Coronary artery (tissue), 2 donors: ENCODE measurements at places on chromosomes 12 and 14.

GRCh38 chr14:77026166-77026929, 2.2 kb downstream of the IRF2BPL start:
- no peak for DNase-seq

DNA sequence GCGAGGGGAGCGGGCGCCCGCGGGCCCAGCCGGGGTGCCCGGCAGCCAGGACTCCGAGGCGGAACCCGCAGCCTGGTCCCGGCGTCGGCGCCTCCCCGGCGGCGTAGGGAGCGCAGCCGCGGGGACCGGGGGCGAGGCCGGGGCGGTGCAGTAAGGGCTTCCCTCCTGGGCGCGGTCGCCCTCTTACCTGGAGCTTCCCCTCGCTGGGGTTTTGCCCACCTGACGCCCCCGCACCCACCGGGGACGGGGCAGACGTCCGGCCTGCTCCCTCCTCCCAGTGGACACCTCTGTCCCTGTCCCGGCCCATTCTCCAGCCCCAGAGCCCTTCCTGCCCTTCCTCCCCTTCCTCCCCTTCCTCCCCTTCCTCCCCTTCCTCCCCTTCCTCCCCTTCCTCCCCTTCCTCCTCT, 413 bp upstream of the TUBA1C start:
- DNase-seq, result no peak

DNA sequence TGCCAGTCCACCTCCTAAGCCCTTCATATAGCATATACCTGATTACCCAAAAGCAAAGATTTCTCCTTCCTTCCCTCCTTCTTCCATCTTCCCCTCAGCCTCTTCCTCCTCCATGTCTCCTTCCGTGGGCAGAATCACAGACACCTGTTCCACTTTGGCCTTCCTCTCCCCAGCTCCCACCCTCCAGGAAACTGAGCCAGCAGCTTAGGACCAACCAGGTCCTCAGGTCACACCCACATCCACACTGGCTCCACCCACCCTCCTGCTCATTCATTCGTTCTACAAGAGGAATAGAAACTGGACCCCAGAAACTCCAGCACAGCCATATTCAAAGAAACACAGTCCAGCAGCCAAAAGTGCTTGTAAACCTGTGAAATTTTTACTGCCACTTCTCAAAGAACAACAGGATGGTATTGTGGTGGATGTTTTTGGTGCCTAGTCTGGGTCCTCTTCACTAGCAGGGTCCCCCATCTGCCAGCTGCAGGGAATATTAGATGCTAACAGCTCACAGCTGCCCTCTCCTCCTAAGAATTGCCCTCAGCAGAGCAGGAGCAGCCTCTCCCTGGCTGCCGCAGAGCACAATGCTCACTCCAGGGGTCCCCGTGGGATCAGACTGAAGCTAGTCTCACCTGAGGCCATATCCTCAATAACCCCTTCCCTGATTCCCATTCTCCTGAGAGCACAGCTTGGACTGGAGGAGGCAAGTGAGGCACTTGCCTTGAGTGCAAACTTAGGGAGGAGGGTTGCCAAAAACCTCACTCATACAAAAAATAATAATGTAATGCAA, 18.4 kb downstream of the CMKLR1 start:
- DNase-seq, result no peak

DNA sequence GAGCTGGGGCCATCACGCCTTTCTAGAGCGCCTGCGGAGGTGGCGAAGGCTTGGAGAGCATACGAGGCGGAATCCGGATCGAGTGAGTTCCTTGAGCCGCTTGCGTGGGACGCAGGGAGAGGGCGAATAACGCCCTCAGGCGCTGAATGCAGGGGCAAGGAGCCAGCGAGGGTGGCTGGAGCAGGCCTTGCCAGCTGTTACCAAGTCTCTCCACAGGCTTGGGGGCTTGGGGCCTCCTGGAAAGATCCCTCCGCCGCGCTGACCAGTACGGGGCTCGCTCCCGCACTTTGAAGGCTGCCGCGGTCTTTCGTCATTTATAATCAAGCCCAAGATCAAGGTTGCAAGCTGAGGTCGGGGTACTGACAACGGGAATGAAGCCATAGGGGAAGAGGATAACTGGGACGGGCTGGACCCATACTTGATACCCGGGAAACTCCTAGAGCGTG, 1.2 kb downstream of the FLRT2 start:
- DNase-seq, result no peak

GRCh38 chr12:10155966-10156365, 16.0 kb downstream of the OLR1 start:
- no peak for DNase-seq

DNA sequence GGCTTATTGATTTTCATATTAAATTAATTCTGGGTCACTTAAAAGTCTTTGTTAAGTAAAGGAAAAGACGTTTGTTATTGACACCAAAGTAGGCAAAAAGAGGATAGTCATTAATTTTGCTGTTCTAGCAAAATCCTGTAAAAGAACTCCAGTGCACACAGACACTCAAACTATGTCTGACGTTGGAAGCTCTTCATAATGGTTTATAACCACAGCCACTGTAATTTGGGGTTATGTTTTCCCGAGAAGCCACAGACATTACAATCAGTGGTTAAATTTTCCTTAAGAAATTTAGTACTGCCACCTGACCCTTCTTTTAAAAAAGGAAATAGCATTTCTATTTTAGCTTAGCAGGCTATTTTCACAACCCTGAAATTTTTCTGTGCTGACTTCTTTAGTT, 267.5 kb downstream of the CCDC91 start:
- DNase-seq, result no peak

- no peak for DNase-seq
Measured at GRCh38 chr14:106874350-106874749, 1348.0 kb downstream of the TMEM121 start.

GRCh38 chr12:93403988-93404803, 26.5 kb downstream of the NUDT4 start:
- DNase-seq, result no peak

- DNase-seq, result peak; percentile 35
Measured at GRCh38 chr12:56990648-56991318, 15.6 kb downstream of the ZBTB39 start.

DNA sequence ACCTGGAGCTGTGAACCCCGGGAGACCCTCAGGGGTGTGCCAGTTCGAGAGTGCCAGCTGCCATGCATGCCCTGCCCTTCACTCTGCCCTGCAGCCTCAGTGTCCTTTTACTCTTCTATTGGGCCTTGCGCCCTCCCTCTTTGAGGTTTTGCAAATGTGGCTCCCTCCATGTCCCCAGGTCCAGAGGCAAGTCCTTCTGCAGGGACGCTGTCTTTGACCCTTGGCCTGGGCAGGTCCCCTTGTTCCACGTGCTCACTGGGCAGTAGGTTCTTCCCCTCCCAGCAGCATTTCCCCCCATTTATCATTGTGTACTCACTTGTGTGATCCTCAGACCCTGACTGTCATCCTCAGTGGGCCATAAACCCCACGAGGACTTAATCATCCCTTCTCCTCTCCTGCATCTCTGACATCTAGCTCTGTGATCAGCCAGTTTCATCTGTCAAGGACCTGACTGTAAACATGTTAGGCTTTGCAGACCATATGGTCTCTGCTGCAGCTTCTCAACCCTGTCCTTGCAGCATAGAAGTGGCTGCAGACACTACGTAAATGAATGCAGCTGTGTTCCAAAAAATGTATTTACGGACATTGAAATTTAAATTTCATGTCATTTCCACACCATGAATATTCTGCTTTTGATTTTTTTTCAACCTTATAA, 36.6 kb downstream of the TSPAN9 start:
- DNase-seq, result no peak

DNA sequence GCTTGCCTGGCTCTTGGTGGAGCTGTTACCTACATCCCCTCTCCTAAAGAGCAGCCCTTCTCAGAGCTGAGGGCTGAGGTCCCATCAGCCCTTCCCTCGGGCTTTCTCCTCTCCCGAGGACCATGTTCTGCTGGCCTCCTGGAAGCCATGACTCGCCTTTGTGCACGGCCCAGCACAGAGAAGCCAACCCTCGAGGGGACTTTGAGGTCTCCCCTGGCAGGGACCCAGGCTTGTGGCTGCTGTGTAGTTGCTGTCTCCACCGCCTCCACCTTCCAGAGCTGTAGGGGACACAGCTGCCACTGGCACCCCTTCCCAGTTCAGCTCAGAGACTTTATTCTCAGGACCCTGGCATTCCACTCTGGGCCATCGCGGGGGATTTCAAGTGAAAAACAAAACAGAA, 22.9 kb upstream of the CCND2 start:
- peak; percentile 62 for DNase-seq

GRCh38 chr12:53343969-53344368, 7.8 kb upstream of the SP7 start:
- DNase-seq, result no peak

DNA sequence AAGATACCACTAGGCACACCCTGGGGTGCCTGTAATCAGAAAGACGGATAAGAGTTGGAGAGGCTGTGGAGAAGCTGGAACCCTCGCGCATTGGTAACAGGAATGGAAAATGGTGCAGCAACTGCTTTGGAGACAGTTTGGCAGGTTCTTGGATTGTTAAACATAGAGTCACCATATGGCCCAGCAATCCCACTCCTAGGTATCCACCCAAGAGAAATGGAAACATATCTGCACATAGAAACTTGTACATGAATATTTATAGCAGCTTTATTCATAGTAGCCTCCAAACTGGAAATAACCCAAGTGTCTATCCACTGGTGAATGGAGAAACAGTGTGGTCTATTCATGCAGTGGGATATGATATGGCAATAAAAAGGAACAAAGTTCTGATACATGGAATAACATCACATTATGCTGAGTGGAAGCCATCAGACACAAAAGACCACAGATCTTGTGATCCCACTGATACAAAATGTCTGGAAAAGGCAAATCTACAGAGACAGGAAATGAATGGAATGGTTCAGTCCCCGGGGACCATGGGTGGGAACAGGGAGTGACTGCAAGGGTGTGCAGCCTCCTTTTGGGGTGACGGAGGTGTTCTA, 45.4 kb downstream of the JAG2 start:
- DNase-seq, result peak; percentile 5
